ENCODE measurements at places on chromosomes 12 and 14. TPM values are rescaled to one million over a fixed set of nuclear protein-coding genes. Genes with fewer than 3 reads are reported as not detected.
A peak's percentile ranks its signal among the peaks of the same experiment; 100 is the strongest.

DNA sequence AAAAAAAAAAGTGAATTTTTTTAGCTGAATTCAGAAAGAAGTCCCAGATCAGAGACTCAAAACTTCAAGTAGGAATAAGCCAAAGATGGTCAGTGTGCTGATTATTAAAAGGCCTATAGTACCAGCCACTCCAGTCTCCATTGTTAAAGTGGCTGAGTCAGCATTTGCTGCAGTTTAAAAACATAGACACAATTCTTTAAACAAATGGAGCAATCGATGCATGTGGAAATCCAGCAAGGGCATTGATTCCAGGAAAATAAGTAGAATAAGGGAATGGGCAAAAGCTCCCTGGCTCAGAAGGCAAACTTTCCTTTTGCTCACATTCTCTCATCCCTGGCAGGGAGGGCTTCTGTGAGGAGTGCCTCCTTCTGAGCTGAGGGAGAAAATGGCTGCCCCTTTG, 317.6 kb downstream of the LRIG3 start:
- no peak for DNase-seq

- no peak for DNase-seq
These were observed 11.9 kb downstream of the NRDE2 start for GRCh38 chr14:90319634-90320541.

DNA sequence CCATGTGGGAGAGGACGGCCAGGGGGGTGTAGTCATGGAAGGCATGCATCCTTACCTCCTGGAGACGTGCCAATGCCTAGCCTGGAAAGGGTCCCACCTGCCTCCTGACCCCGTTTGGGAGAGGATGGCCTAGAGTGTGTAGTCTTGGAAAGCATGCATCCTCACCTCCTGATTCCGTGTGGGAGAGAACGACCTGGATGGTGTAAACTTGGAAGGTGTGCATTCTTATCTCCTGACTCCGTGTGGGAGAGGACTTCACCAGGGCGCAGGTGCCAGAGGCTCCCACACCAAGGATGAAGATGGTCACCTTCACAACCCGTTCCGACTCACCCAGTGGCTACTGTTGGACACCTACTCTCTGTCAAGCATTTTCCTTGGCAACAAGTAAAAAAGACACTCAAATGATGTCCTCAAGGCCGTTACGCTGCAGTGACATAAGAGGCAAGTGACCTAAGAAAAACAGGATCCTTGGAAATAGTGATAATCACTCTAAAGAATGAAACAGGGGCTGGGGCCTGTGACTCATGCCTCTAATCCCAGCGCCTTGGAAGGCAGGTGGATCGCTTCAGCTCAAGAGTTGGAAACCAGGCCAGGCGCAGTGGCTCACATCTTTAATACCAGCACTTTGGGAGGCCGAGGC, 37.5 kb upstream of the FZD10 start:
- DNase-seq, result no peak

DNA sequence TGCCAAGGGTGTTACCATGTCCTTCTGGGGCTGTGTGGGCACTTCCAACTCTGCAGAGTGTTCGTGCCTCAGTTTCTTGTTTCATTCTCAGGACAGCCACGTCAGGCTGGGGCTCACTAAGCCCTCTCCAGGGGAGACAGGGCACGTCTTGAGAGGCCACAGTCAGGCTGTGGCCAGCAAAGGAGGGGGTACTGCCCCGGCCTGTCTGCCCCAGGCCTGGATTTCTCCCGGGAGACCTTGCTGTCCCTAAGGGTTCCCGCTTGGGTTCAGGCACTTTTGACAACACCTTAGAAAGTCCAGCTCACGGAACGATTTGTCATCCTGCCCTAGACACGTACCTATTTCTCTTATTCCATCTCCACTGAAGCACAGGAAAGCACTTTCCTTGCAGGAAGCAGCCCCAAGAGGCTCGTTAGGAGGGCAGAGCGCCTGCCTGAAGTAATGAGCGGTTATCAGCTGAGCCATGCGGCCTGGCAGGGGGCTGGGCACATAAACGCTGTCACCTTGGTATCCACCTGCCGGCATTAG, 290.4 kb upstream of the RTL1 start:
- no peak for DNase-seq

GRCh38 chr12:75695926-75696325, 184.5 kb upstream of the KRR1 start:
- DNase-seq, result no peak

DNA sequence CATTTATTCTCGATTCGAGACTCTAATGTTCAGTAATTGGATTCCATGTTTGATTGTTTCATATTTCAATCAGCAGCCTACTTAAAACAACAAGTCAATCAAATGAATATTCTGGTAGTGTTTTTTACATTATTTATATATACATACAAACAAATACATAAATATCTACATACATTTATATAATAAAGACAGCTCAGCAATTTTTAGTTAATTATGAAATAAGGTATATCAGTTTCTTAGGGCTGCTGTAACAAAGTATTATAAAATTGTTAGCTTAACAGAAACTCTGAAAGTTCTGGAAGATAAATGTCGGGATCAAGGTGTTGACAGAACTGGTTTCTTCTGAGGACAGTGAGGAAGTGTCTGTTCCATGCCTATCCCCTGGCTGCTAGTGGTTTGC, 105.9 kb downstream of the MGST1 start:
- DNase-seq, result no peak

GRCh38 chr14:51534610-51535011, 117.1 kb upstream of the FRMD6 start:
- DNase-seq, result no peak

DNA sequence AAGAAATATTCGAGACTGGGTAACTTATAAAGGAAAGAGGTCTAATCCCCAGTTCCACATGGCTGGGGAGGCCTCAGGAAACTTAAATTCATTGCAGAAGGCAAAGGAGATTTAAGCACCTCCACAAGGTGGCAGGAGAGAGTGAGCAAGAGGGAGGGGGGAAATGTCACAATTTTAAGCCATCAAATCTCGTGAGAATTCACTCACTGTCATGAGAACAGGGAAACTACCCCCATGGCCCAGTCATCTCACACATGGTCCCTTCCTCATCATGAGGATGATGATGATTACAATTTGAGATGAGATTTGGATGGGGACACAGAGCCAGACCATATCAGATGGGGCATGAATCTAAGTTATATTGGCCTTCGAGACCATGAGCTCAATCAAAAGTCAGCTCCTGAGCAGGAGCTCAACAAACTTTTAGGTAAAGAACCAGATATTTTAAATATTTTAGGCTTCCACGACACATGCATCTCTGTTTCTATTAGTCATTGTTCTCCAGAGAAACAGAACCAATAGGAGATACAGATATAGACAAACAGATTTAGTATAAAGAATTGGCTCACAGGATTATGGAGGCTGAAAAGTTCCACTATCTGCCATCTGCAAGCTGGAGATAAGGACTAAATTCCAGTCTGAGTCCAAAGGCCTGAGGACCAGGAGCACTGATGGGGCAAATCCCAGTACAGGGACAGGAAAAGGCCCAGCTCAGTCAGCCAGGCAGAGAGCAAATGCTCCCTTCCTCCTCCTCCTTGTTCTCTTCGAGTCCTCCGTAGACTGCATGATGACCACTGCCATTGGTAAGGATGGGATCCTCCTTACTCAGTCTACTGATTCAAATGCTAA, 24.9 kb downstream of the DGLUCY start:
- DNase-seq, result no peak

DNA sequence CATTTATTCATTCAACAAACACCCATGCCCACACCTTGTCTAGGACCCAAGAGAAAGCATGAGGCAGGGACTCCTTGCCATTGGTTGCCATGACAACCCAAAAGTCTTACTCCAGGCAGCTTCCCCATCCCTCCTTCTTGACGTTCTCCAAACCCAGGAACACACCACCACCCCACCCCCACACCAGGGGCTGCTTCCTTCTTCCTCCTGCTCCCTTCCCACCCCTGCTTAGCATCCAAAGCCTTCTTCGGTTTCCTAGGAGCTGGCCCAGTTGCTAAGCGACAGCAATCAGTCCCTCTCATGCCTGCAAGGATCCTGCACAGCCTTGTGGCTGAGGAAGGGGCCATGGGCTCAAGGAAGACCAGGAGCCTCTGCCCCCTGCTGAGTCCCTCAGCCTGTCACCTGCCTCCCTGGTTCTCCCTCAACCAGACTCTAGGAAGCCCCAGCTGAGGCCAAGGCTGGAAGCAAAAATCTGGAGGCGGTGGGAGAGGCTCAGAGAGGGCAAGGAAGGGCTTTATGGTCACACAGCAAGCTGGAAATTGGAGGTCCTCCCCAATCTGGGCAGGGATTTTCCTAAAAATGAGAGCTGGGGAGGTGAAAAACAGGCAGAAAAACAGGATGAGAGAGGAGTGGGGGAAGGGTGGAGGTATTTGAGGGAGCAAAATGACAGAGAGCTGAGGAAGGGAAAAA, 15.4 kb downstream of the RASAL1 start:
- DNase-seq, result no peak

DNA sequence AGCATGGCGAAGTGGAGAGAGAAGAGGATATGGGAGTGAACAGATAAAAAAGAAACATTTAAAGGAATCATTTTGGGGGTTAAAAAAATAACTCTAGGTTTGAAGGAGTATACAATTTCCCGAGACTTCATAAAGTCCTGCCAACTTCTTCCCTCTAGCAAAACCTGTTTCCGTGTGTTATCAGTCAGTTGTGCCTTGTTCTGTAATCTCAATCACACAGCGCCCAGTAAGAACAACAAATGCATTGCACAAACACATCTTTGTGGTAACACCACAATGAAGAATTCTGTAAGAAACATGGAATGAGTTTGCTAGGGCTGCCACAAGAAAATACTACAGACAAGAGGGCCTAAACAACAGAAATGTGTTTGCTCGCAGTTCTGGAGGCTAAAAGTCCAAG, 144.7 kb upstream of the FUT8 start:
- DNase-seq, result no peak

DNA sequence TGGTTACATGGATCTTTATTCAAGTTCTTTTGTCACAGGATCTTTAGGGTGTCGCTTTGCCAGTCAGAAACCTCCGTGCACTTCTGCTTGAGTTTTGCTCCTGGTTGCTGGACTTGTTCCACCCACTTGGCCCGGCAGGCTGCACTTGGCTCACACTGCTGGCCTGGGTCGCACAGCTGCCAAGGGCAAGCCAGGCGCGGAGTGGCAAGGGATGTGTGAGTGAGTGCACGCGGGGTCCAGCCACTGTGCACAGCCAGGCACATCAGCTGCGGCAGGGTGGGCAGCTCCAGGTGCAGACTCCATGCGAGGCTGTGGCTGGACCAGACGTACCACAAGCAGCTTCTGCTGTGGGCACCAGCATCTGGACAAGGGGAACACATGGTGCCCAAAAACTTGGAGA, 76.6 kb downstream of the DERA start:
- DNase-seq, result peak; percentile 53

DNA sequence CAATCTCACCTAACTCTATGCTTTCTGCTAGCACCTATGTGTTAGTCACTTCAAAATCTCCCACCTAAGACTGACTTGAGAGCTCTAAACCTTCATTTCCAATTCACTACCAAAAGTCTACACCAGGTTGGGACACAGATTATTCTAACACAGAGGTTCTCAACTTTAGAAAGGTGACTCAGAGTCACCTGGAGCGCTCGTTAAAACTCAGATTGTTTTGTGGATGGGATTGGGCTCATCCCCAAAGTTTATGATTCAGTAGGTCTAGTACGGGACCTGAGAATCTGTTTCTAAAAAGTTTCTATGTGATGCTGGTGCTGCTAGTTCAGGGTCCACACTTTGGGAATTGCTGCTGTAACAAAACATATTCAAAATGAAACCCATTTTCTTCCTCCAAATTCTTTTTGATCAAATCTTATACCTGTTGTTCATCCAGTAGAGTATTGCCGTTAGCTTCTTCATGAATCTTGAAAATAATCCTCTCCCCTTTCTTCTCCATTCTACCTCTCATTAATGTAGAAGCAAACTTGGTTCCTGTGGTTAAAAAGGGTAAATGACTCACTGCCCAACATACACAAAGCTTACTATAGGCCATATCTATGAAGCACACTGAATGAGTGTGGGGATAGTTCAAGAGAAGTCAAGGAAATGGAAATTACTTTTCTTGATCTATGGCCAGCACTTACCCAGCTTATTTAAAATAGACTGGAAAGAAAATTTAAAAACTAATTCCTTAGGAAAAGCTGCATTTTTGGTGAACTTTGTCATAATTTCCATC, 206.7 kb downstream of the KIF21A start:
- no peak for DNase-seq

GRCh38 chr14:104054222-104054905, 31.1 kb upstream of the ASPG start:
- no peak for DNase-seq

DNA sequence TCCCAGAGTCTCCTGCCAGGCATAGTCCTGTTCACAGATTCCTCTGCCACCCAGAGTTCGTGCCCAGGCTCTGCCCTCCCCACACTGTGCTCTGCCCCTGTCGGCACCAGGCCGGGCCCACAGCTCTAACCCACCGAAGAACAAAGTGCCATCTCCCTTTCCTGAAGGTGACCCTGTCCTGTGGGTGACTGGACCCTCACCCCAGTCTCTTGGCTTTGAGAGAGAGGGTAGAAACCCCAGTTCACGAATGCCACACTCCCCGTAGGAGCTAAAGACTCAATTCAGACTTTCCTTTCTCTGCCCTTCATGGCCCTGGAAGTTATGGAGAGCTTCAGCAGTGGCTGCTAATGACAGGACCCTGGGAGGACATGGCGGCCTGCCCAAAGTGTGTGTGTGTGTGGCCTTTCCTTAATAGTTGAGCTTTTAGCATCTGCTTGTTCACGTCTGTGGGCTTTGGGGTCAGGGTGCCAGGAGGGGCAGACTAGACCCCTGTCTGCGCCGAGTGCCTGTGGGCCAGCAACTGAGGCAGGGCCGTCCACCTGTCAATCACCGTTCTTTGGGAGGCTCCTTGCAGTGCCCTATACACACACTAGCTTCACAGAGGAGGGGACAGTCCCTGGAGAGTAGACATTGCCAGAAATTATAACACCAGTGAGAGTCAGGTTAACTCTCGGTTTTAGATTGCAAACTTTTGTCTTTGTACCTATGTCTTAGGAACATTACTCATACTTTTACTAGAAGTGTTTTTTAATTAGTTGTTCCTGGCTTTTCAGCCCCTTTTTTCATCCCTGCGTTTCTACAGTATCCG, 84.6 kb upstream of the DYNC1H1 start:
- DNase-seq, result no peak

DNA sequence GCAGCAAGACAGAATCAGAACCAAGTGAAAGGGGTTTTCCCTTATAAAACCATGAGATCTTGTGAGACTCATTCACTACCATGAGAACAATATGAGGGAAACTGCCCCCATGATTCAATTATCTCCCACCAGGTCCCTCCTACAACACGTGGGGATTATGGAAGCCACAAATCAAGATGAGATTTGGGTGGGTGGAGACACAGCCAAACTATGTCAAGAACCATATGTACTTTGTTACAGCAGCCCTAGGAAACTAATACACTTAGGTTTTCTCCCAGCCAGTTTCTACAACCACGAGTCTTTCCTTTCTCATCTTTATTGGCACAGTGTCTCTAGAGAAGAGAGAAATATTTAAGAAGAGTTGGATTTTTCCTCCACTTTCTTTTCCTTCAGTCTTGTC, 72.6 kb downstream of the BTG1 start:
- no peak for DNase-seq

The KCNH3 gene
- total RNA-seq, result 0.73 TPM

The CLEC9A gene
- total RNA-seq, result not detected

The GAPDH gene
- total RNA-seq, result 3,044 TPM

The PZP gene
- total RNA-seq, result 0.42 TPM

The COCH gene
- total RNA-seq, result 0.82 TPM

The RGS6 gene
- total RNA-seq, result 18.5 TPM

The KRT83 gene
- total RNA-seq, result not detected

The SLIRP gene
- total RNA-seq, result 164 TPM

The APOLD1 gene
- total RNA-seq, result 36.0 TPM

The GRIN2B gene
- 0.29 TPM for total RNA-seq

The YAF2 gene
- total RNA-seq, result 64.7 TPM

Data from left cardiac atrium (tissue), 4 donors.